ENCODE measurements at places on chromosomes 5 and 9.

DNA sequence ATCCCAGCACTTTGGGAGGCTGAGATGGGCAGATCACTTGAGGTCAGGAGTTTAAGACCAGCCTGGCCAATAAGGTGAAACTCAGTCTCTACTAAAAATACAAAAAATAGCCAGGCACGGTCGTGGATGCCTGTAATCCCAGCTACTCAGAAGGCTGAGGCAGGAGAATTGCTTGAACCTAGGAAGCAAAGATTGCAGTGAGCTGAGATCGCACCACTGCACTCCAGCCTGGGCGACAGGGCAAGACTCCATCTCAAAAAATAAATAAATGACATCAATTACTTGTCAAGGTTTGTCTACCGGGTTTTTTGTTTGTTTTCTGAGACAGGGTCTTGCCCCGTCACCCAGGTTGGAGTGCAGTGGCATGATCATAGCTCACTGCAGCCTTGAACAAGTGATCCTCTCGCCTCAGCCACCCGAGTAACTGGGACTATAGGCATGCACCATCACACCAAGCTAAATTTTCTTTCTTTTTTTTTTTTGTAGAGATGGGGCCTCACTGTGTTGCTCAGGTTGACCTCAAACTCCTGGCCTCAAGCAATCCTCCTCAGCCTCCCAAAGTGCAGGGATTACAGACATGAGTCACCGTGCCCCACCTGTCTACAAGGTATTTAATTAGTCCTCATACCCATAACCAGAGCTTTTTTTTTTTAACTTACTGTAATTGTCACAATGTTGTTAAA is 64.9 kb downstream of the SUSD1 start:
- no peak for DNase-seq

DNA sequence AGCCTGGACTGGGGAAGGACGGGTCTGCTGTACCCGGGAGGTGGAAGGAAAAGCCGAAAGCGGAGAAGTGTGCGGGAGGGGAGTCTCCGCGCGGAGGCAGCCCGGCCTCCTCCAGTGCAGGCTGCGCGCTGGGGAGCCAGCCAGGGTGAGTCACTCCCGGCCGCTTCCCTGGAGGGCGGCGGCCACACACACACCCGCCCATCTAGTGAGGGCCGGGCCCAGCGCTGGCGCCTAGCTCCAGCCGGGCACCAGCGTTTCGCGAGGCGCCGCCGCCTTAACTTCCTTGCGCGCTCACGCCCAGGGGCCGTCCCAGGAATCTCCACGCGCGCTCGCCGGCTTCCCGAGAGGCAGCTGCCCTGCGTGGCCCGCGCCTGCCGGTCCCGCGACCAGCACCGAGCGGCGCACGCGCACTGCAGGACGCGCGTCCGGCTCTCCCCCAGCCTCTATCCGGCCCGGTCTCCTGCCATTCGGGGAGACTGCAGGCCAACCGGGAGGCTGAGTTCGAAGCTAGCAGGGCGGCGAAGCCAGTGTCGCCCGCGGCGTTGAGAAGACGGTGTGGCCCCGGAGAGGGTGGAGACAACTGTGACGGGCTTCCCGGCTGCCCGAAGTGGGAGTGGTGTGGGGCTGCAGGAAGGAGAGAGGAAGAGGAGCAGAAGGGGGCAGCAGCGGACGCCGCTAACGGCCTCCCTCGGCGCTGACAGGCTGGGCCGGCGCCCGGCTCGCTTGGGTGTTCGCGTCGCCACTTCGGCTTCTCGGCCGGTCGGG is at the start of gene JAK2:
TSS of gene JAK2 (plus strand) at position 652 of the 765 bp plus-strand sequence. CDS start 36,716 bp downstream, outside the sequence.
- DNase-seq: peak; percentile 94

GRCh38 chr9:88996921-88997235 is 5.6 kb downstream of the S1PR3 start:
- DNase-seq: no peak

DNA sequence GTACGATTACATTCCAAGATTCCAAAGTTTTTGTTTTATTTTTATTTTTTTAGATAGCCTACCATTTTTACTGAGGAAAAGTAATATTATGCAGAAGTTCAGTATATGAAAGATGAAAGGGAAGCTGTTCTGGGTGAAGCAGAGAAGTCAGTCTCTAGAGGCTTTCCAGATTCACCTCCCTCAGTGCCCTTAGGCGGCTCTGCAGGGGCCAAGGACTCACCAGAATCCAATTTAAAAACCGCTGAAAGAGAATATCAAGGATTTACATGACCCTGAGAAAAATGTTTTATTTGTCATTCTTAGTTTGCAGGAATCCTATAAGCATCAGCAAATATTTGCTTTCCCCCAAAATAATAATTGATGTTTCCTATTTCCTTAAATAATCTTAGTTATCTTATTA is 1084.6 kb upstream of the ARRDC3 start:
- no peak for DNase-seq

DNA sequence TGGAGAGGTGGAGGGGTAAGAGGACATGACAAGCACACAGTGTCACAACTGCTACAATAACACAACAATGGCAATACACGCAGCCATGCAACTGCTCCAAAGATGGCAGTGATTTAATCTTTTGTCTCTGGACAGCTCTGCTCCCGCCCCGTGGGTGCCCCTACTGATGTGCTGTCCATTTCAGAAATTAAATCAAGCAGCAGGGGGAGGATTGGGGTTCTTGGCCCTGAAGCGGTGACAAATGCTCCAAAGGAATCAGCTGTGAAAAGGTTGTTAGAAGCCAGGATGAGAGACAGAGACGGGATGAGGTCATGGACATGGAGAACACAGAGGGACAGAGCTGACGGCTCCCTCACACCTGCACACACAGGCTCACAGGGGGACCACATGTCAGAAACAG is 22.6 kb downstream of the CNTFR start:
- no peak for DNase-seq

- DNase-seq: no peak
Observed at GRCh38 chr5:110854200-110854599, 115.4 kb downstream of the SLC25A46 start.

GRCh38 chr5:56183506-56183905 is 49.6 kb downstream of the ANKRD55 start:
- peak; percentile 87 for DNase-seq

- DNase-seq: no peak
Observed at GRCh38 chr9:37995961-37996818, 72.8 kb downstream of the SHB start.

- no peak for DNase-seq
Observed at GRCh38 chr9:110175275-110175968, 32.5 kb downstream of the C9orf152 start.

- DNase-seq: no peak
Observed at GRCh38 chr9:78541868-78542443, 245.0 kb downstream of the PSAT1 start.

DNA sequence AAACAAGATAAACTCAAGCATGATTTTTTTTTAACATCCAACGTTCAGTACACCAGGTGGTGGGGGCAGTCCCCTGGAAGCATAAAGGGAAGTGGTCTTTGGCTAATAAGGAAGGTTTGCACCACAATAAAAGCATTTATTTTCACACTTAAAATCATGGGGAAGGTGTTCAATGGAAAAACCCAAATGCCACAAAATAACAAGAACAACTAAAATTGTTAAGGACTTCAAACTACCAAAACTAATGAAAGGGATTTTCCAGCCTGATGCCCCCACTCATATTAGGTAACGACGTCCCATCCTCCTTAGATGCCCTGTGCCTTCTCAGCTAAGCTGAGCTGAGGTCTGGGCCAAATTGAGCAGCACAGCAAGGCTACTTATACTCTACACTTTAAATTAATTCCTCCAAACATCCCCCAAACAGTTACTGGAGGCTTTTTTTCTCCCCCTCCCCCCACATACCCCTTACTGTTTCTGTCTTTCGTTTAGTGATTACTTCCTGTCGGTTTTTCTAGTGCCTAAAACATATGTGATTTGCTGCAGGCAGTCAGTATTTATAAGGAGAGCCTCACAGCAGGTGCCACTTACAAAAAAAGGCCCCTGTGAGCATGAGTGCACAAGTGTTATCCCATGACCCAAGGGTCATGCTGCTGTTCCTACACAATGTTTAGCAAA is 259.7 kb upstream of the ZNF608 start:
- no peak for DNase-seq

GRCh38 chr9:73050065-73050816 is 97.4 kb upstream of the ALDH1A1 start:
- peak; percentile 47 for DNase-seq

GRCh38 chr9:85527331-85528020 is 214.3 kb downstream of the AGTPBP1 start:
- no peak for DNase-seq

All from fibroblast of upper back skin (primary cell).